Kidney tubule cell (primary cell): ENCODE measurements at places on chromosomes 2 and 18.

DNA sequence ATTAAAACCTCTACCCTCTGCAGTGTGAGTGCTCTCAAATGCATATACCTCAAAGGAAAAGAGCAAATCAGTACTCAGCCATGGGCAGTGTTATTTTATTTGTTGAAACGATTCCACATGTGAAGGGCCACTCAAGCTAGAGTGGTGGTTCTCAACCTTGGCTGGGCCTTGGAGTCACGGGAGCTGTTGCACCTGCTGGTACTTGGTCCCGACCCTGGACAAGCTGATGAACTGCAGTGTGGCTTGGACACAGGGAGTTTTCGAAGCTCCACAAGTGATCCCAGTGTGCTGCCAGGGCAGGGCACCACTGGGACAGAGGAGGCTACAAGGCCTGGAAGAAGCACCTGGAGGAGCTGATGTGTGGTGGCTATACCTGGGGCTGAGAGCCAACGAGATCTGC is 19.7 kb downstream of the GNLY start:
- no peak for DNase-seq

GRCh38 chr2:100395532-100396350 is 21.7 kb downstream of the CHST10 start:
- DNase-seq, result no peak

DNA sequence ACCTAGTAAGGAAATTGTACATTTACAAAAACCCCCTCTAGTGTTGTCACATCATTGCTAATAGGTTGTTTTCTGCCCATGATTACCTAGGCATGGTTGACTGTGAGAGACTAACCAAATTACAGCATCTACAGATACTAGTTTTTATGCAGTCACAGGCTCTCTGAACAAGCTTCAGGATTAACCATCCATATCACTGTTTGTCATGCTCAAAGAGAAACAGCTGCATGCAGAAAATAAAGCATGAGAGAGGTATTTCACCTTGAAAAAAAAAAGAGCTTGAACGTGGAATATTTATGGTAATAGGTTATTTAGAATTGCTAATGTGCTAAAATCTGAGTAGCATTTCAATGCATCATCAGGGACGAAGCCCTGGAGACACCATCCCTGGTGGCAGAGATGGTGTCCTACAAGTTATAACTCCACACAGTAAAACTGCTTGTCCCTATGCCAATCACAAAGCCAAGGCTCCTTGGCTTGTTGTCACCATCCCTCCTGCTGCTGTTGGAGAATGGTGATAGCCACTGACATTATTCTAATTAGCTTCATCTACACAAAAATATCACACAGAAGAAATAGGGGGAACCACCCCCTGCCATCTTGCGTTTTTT is 5.4 kb downstream of the NEB start:
- peak; percentile 31 for DNase-seq

DNA sequence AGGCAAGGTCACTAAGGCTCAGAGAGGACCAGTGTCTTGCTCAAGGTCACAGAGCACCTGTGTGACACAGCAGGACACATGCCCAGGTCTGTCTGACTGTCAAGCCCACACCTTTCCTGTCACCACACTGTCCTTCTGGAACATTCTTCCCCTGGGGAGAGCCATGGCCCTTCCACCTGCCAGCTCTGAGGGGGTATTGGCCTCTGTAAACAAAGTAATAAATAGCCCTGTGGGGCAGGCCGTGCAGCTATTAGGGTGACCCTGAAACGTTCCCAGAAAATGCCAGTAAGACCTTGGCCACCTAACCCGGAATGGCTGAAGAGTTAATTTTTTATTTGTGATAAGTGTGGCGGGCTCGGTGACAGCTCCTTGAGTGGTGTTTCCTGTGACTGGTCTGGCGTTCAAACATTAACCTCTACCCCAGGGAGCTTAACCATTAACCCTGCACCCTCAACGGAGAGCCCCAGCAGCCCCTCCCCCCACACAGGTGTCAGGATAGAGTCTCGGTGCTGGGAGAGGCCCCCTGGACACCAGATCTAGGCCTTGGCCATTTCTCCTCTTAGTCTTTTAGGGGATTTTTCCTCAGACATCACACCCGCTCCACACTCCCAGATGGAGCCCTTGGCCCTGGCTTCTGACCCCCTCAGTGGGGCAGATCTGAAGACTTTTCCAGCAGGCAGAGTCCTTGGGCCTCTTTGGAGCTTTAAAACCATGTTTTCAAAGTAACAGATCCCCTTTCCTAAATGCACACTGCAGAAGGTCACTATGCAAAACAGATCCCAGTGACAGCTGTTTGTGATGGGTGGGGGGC is 36.6 kb downstream of the SCTR start:
- peak; percentile 92 for DNase-seq

- DNase-seq, result peak; percentile 57
These were observed 1341.3 kb upstream of the LRRTM1 start for GRCh38 chr2:81645745-81646301.

DNA sequence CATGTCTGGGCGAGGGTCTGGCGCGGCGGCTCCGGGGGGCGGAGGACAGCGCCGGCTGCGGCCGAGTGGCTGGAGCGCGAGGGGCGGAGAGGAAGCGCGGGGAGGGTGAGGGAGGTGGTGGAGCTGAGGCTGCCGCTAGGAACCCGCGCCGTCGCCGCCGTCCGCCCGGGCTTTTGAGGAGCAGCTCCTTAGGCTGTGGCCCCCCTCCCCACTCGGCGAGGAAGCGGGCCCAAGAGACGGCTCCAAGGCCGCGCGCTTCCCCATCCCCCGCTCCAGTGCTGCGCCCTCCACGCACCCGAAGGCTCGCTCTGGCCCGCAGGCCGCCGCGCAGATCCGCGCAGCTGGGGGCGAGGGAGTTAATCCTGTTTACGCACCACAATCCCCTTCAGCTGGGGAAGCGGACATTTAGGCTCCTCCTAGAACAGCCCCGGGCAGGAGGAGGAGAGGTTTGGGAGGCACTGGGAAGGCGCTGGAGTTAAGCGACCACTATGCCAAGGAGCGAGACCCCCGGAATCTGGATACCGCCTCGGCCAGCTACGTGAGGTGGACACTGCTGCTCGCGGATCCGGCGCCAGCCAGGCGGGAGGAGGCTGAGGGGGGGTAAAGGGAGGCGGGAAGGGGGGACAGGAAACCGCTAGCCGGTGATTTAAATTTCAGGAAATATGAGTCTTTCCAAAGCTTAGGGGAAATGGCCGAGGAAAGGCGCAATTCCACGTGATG is at the start of gene CNRIP1:
Gene CNRIP1 (minus strand): TSS at position 552 of the 720 bp plus-strand sequence. CDS start 549 bp downstream, at position 3.
- DNase-seq, result peak; percentile 62

GRCh38 chr2:121412349-121412748 is 118.3 kb upstream of the RNU4ATAC start:
- no peak for DNase-seq

DNA sequence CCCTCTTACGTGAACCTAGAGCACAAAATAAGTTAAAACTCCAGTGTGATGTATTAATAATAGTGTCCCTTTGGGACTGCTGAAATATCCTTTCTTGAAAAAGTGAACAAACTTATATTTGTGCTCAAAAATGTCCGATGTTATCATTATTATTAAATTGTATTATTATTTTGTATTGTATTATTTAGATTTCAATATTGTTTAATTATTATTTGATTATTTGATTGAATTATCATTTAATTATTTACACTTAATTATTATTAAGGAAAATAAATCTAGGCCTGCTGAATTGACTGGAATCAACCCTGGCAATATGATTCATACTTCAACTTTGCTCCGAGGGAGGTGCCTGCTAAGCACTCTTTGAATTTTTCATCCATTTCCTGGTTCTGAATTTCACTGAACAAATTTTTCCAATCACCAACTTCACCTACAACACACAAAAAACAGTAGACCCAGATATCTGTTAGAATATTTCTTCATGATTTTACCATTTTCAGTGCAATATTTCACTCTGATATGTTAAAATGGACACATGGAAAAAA is 10.9 kb upstream of the EIF2AK2 start:
- peak; percentile 66 for DNase-seq

- DNase-seq, result peak; percentile 55
These were observed 124.8 kb downstream of the AFF3 start for GRCh38 chr2:100017633-100018032.

DNA sequence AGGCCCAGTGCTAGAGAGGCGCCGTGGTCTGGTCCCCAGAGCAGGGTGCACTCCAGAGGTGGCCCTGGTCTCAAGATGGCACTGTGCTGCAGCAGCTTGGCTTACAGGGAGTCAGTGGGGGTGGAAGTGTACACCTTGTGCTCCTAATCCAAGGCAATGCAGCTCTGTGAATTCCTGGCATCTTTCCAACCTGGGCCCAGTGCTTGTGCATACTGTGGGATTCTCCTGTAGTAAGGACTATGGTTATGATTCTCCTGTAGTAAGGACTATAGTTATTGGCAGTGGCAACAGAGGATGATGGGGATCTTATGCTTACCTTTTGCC is 616.7 kb upstream of the REG3G start:
- DNase-seq, result no peak

GRCh38 chr18:9898792-9899549 is 13.2 kb downstream of the TXNDC2 start:
- DNase-seq, result peak; percentile 97

DNA sequence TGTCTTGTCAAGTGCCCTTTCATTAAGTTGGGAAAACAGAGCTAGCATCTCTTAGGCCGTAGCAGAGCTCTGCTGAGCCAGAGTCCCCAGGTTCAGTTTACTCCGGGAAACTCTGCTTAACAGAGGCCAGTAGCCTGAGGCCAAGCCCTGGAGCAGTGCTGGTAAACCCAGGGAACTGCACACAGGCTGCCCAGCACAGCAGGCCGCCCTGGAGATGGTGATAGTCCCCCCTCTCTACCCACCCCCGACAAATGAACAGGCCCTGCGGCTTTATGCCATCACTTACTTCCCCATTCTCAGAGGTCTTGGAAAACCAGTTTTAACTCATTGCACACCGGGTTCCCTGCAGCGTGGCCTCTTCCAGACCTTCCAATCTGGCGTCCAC is 3.5 kb downstream of the CNNM4 start:
- peak; percentile 56 for DNase-seq

DNA sequence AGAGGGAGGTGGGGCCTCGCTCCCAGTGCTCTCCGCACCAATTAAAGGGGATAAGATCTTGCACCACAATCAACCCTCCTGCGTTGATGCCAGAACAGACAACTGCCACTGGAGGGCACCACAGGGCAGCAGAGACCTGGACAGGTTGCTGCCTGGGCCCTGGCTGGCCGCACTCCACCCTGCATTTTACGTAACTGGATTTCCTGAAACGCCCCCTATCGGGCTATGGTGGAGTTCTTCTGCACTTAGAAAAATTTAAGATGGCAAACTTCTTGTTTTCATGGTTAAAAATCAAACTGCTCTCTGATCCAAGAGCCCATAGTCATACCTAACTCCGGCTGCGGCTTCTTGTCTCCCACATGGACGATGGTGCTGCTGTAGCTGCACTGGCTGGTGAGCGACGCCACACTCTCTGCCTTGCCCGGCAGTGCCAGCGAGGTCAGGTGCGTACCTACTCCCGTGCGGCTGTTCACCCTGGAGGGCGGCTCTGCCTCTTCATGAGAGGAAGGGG is 16.8 kb upstream of the HES6 start:
- DNase-seq, result peak; percentile 95

GRCh38 chr2:60855989-60856669 is 25.2 kb upstream of the REL start:
- DNase-seq, result no peak

DNA sequence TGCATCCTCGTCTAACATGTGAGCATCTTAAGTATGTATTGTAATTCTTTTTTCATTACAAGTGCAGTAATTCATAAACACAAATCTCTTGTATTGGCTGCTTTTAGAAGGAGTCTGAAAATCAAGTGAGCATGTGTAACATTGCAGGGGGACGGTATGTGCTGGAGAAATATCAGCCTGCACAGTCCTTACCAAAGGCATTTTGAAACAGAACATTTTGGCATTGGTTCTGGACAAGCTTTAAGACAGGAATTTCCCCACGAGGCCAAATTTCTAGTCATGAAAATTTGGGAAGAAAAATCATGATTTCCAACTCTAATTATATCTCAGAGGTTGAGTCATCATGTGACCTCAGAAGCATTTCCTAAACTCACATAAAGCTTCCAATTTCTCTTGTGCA is 24.7 kb upstream of the NRP2 start:
- DNase-seq, result no peak

DNA sequence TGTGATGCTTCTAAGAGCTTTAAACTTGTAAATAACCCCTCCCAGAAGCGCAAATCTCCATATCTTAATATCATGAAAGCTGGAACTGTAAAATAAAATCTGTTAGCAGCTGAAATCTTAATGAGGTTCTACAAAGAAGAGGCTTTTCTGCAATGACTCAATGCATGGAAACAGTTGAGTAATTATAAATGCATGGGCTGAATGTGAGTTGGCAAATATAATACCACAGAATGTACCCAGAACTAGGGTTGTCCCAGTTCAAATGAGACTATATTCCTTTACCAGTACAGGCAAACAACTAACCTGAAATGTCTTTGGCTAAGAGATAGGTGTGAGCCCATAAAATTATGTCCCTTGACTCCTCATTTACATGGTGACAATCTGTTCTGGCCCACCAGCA is 52.9 kb downstream of the SATB2 start:
- peak; percentile 32 for DNase-seq

GRCh38 chr2:103367877-103368276 is 606.0 kb downstream of the TMEM182 start:
- DNase-seq, result no peak

DNA sequence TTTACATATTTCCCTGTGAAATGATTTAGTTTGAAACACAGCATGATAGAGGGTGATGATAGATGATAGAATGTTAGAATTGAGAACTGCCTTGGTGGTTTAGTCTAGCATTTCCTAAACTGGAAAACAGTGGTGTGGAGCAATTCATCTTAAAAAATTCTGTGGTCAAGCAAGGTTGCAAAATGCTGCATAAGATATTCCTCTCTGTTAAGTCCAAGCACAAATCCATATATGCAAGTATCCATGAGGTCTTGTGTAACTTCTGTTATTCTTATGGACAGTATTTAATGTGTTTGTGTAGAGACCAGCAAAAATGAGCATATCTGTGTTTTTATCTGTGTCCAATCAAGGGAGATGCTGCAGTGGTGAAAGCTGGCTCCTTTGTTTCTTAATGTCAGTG is 30.0 kb downstream of the CPS1 start:
- no peak for DNase-seq

DNA sequence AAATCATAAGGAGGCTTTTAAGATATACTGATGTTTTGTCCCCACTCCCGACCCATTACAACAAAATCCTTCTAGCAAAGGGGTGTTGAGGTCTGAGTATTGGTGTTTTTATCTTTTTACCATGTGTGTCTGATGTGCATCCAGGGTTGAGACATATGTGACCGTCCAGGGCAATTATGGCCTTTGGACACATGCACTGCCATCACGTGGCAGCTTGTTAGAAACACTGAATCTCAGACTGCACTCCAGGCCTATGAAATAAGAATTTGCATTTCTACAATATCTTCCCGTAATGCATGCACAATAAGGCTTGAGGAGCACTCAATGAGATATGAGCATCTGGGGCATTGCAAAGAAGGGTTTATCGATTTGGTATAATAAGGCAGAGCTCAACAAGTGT is 235.1 kb upstream of the ZNF804A start:
- no peak for DNase-seq

GRCh38 chr2:5039241-5039975 is 652.8 kb upstream of the SOX11 start:
- no peak for DNase-seq

GRCh38 chr2:156110890-156111289 is 221.6 kb downstream of the NR4A2 start:
- DNase-seq, result no peak

GRCh38 chr2:196153480-196153879 is 17.9 kb downstream of the STK17B start:
- no peak for DNase-seq
